ENCODE measurements at places on chromosomes 13 and 19.

DNA sequence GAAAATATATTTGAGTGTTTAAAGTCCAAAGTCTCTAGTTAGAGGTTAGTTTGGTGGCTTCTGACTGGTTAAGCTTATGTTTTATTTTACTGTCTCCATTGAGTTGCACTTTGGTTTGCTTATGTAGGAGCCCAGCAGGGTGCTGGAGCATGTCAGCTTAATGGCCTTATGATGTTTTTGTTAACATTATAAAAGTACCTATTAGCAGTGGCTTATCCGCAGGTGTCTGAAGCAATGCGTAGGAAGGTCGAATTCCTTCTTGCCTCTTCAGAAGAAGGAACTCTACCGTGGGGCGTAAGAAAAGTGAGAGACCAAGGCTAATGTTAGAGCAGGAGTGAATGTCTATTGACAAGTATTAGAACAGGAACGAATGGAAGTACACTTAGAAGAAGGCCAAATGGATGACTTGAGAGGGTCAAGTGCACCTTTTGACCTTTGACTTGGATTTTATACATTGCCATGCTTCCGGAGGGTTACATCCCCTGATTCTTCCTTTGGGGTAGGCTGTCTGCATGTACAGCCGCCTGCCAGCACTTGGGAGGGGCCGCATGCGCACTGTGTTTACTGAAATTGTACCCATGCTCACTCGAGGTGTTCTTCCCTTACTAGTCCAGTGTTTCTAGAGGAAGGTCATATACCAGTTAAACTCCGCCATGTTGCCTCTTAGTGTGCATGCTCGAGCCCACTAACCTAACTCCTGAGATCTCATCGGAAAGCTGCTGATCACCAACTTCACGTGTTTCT, 793.9 kb upstream of the PCDH9 start:
- no peak for DNase-seq

GRCh38 chr19:19081642-19082151, 17.9 kb downstream of the SLC25A42 start:
- DNase-seq, result no peak

GRCh38 chr19:34145741-34146202, 26.5 kb upstream of the LSM14A start:
- DNase-seq, result peak; percentile 38

DNA sequence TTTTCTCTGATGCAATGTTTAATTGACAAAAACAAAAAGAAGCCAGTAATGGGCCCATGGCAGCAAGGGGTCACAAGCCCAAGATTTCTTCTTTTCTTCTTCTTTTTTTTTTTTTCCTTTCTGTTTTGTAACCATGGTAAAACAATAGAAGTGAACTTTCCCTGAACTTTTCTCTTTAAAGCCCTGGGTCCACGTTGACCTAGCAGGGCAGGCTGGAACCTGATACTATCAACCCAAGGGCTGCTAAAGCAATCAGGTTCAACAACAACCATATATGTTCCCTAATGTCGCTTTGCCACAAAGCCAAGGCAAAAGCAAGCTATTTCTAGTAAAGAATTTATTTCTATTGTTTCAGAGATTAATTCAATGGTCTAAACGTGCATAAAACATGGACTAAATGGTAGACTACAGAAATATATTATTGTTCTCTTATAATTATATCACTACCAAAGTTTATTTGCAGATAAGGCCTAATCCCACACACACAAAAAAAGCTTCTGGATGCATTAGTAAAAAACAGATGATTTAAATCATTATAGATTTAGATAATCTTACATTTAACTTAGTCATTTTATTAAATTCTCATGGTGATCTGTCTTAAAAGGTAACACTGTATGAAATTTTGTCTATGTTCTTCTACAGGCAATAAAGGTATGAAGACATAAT, 153.9 kb downstream of the DACH1 start:
- DNase-seq, result no peak

DNA sequence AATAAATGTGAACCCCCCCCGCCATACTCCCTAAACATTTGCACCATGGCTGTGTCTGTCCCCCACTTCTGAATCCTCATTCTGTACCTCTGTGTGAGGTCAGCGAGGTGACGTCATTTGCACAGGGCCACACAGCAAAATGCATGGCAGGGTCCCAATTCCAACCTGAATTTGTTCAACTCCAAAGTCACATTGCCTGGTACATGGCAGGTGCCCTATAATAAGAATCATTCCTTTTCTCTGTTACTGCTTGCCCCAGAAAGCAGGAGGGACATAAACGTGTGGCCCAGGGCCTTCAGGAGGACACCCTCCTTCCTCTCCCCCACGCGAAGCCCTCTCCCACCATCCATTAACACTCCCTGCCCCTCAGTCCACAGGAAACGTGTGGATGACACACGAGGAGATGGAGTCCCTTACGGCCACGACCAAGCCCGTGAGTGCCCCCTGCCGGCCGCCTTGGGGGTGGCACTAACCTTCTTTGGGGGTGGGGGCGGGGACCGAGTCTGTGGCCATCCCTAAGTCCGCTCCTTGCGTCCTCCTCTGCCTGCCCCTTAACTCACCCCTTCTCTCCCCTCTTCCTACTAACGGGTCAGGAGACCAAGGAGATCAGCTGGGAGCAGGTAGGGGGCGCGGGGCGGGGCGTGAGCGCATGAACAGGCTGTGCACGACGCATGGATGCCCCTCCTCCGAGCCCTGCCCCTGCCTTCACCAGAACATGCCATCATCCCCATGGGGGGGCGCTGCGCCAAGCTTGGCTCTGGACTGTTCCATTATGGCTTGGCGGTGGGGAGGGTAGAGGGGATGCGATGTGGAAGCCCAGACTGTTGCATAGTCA, 9.4 kb downstream of the HRC start:
- DNase-seq, result peak; percentile 79

DNA sequence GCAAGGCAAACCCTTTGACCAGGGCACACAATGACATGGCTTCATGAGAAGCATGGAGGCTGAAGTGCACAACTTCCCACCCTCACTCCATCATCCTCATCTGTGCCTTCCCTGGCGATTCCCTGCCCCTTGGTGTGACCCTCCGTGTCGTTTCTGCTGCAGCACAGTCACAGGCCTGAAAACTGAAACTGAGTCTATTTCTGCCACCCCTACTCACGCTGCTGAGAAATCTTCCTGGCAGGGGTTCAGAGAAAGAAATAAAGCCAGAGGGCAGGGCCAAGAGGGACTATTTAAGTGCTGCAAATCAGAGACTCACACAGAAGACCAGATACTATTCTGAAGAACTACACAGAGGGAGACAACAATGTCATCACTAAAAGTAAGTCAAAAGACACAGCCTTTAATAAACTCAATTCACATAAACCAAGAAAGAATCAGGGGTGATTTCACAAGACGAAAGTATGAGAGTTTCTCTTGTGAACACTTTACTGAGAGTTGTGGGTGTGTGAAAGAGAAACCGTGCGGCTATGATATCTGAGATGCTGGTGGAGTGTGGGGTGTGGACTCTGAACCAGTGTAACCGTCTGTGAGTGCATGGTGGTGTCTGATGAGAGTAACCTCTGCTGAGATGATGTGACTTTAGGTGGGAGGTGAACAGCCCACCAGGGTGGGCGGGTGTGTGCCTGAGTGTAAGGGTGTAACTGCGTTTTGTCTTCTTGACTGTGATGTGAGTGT, 23.5 kb downstream of the LGALS16 start:
- peak; percentile 6 for DNase-seq

DNA sequence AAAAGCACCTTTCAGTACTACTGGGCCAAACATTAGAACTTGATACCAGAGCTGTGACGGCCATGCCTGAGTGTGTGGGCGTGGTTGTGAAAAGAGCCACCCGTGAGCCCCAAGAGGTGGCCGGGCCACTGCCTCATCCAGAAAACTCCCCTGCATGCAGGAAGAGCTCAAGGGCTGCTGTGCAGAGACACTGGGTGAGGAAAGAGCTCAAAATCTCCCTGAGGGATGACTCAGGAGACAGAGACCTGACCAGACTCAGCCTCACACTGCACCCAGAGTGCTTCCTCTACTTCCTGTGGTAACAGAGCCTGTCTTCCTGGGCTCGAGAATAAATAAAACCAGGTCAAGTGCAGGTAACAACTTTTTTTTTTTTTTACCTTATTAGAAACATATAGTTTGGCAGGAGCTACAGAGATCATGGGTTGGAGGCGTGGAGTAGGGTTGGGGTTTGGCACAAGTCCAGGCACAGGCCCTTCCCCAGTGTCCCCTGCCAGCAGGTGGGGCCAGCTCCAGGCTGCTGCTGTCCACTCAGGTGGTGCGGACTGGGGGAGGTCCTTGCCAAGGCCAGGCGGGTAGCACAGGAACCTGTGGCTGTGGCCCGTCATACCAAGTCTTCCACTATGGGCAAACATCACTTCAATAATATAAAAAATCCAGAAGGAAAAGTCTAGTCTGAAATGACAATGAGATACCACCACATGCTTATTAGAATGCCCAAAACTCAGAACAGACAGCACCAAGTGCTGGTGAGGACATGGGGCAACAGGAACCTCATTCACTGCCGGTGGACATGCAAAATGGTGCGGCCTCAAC, 25.5 kb downstream of the ELL start:
- DNase-seq, result peak; percentile 48

DNA sequence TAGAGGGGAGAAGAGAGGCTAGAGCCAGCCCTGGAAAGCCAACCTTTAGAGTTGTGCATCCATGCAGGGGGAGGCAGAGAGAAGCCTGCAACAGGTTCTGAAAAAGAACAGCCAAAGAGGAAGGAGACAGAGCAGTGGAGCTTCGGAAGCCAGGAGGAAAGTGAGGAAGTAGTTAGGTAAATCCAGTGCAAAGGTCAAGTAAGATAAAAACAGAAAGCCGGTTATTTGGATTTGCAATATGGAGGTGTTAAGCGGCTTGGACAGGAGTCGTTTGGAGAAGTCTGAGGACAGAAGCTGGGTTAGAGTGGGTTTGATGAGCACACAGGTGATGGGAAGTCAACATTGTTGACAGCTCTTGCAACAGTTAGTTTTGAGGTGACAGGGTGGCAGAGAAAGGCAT, 53.5 kb upstream of the FLT1 start:
- DNase-seq, result no peak

DNA sequence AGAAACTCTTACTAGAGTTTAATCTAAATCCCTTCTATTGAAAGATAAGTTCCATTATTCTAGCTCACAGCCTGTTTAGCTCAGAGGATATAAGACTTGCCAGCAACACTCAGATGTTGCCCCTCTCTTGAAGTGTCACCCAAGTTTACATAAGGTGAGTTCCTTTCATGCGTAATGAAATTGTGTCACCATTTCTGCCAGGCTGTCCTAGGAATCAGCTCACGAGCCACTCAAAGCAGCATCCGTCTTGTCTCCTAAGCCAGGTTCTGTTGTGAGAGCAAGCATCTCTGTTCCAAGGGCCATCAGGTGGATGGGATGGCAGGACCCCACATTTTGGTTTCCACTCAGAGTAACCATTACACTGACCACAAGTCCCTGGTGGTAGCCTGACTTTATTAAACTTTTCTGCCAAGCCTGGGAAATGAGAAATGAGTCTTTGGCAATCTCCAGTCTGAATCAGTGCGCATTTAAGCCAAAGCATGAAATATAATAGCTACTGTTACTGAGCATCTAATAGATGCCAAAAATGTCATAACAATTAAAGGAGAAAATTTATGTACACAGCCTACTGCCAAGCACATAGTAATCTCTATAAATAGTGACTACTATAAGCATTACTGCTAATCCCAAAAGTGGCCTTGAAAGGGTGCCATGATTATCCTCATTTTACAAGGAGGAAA, 179.6 kb upstream of the MIR17HG start:
- no peak for DNase-seq

DNA sequence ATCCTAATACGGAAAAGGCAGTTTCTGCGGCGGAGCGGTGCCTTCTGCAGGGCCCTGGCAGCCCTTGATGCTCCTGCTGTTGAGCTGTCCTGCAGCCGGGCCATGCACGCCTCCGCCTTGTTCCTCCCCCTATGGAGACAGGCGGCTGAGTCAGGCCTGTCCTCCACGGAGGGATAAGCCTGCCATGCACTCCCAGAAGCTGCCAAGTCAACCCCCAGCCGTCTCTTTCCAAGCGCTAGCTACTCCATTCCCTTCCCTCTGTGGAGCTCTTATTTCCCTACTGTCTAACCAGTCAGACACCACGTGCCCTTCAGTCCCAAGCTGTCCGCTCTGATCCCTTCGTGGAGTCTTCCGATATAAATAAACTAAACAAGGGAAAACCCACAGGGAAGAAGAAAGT, 197.0 kb downstream of the COL4A1 start:
- no peak for DNase-seq

DNA sequence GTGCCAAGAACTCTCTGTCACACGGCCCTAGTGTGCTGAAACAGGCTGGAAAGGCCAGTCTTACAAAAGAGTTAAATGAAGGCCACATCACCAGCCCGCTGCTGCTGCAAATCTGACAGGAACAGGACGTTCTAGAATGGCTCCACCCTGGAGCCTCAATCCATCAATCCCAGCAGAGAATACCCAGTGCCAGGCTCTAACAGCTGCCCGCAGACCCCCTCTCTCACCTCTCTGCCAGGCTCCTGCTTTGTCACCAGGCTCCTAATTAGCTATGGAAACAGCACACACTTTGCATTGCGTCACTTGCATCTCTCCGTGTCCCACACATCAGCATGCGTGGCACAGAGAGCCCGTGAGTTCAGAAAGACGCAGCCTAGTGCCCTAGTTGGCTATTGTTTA, 314.1 kb downstream of the FOXO1 start:
- DNase-seq, result no peak

DNA sequence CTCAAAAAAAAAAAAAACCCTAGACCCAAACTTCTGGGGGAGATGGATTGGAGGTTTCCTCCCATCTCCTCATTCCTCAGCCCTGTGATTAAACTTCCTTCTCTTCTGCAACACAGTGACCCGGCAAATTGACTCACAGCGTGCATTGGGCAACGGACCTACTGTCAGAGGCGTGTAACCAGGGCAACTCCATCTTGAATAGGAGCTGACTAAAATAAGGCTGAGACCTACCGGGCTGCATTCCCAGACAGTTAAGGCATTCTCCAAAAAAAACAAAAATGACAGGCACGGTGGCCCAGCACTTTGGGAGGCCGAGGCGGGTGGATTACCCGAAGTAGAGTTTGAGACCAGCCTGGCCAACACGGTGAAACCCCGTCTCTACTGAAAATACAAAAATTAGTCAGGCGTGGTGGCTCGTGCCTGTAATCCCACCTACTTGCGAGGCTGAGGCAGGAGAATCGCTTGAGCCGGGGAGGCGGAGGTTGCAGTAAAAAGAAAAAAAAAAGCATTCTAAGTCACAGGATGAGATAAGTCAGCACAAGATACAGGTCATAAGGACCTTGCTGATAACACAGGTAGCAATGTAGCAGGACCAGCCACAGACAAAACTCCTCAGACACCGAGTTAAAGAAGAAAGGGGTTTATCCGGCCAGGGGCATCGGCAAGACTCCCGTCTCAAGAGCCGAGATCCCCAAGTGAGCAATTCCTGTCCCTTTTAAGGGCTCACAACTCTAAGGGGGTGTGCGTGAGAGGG, 5.4 kb upstream of the NLRP7 start:
- DNase-seq, result no peak

GRCh38 chr19:3365836-3366752, at the start of gene NFIC:
NFIC (plus strand) TSS chr19:3366583; CDS start chr19:3366637, 54 bp downstream.
- peak; percentile 48 for DNase-seq

DNA sequence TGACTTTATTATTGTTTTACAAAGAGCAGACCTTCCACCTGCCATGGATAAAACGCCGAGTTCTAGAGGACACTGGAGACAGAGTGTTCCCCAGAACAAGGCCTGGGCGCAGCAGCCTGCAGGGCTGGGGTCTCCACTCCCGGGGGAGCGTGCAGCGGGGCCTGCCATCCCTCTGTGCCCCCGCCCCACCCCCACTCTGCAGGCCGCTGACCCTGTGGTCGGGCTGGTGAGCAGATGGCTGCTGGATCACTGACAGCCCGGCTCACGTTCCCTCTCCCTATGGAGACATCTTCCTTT, 8.6 kb upstream of the PTBP1 start:
- DNase-seq, result no peak

- DNase-seq, result no peak
These were observed 1.0 kb upstream of the CAPN12 start for GRCh38 chr19:38745316-38745715.

Data from activated CD4-positive, alpha-beta T cell treated with anti-CD3 and anti-CD28 coated beads for 4 hours (primary cell).